ENCODE measurements at places on chromosomes 11 and 22.

DNA sequence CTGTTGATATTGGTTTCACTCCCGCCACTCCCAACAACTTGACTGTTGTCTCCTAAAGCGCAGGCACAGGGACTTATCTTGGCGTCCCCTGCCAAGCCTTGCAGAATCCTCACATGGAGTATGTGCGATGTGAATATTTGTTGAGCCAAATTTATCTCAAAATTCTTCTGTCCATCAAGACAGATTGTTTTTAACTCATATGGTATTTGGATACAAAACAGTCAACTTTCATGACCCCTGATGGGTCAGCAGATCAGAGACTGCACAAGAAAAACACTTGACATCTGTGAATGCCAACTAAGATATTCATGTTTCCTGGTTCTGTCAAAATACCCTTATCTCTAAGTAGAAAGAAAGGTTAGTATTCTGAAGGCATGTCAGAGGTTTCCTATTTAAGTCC lies 221.7 kb upstream of the BLID start:
- no peaks in the 10 kb centered on the region for H3K36me3 ChIP-seq
- no peak overlapping the region for H3K27ac ChIP-seq
- H3K27me3 ChIP-seq: no peaks in the 10 kb centered on the region
- H3K4me3 ChIP-seq: no peak overlapping the region
- H3K4me1 ChIP-seq: no peaks in the 10 kb centered on the region
- DNase-seq: no peak

GRCh38 chr11:106789406-106789805 lies 228.9 kb downstream of the GUCY1A2 start:
- H3K4me1 ChIP-seq: no peaks in the 10 kb centered on the region
- no peak overlapping the region for H3K27ac ChIP-seq
- no peaks in the 10 kb centered on the region for H3K36me3 ChIP-seq
- no peak overlapping the region for H3K4me3 ChIP-seq
- no peak for DNase-seq

GRCh38 chr11:135073870-135074269 lies 661.8 kb upstream of the B3GAT1 start:
- H3K36me3 ChIP-seq: no peaks in the 10 kb centered on the region
- DNase-seq: no peak
- no peaks in the 10 kb centered on the region for H3K4me1 ChIP-seq
- no peaks in the 10 kb centered on the region for H3K27me3 ChIP-seq

DNA sequence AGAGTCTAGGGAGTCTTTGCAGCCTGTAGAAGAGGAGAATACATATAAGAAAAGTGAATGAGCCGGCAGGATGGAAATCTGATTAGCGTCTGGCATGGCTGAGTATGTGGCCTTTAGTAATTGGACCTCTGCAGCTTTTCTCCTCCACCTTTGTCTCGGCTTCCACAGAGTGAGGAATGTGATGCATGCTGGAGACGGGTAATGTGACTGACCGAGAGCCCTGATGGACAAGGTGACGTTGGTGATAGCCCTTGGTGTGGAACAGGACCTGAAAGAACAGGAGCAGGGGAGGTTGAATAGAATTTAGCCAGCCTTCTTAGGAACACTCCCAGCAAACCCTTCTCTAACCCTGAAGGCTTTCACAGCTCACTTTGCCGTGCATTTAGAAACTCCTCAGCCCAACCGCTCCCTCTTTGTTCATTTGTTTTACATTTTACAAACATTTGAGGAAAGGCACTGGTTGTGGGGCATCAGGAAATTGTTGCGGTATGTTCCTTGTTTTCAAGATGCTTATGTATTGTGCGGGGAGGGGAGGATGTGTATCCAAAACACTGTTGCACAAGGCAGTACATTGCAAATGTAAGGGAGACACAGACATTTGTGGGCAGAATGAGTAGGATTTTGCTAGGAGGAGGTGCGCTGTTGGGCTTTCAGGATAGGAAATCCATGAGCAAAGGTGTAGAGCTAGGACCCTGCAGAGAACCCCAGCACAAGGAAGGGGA lies 6.9 kb downstream of the GTPBP1 start:
- H3K4me3 ChIP-seq: no peak overlapping the region
- peaks cover 69% of the 10 kb centered on the region for H3K4me1 ChIP-seq
- H3K36me3 ChIP-seq: peaks cover 75% of the 10 kb centered on the region
- no peaks in the 10 kb centered on the region for H3K27me3 ChIP-seq
- H3K27ac ChIP-seq: no peak overlapping the region

- H3K4me3 ChIP-seq: no peak overlapping the region
- no peaks in the 10 kb centered on the region for H3K27me3 ChIP-seq
- H3K36me3 ChIP-seq: peaks cover 14% of the 10 kb centered on the region
- no peaks in the 10 kb centered on the region for H3K4me1 ChIP-seq
- H3K27ac ChIP-seq: no peak overlapping the region
- no peak for DNase-seq
Measured at GRCh38 chr11:63760487-63761079, 8.0 kb downstream of the ZFTA start.

- no peaks in the 10 kb centered on the region for H3K27me3 ChIP-seq
- peaks cover 26% of the 10 kb centered on the region for H3K36me3 ChIP-seq
- no peak overlapping the region for H3K27ac ChIP-seq
- no peak for DNase-seq
- peaks cover 3% of the 10 kb centered on the region for H3K4me1 ChIP-seq
Measured at GRCh38 chr11:87076260-87076783, 38.6 kb downstream of the TMEM135 start.

DNA sequence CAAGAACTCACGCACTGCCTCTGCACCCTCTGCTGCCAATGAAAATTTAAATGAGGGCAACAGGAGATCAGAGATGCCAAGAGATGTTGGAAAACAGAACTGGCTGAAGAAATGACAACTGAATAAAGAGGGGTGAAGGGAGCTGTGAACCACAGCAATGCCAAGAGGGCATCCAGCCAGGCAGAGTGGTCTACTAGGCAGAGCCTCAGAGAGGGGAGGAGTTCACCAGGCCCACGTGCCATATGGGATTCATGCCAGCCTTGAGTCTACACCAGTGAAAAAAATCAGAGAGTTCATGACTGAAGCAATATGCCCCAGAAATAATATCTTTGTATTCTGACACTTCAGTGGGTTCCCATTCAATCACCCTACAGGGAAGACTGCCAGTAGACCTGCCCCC lies 4.4 kb downstream of the APOL2 start:
- H3K27ac ChIP-seq: no peak overlapping the region
- peaks cover 61% of the 10 kb centered on the region for H3K4me1 ChIP-seq
- peaks cover 74% of the 10 kb centered on the region for H3K36me3 ChIP-seq
- no peak overlapping the region for H3K4me3 ChIP-seq

DNA sequence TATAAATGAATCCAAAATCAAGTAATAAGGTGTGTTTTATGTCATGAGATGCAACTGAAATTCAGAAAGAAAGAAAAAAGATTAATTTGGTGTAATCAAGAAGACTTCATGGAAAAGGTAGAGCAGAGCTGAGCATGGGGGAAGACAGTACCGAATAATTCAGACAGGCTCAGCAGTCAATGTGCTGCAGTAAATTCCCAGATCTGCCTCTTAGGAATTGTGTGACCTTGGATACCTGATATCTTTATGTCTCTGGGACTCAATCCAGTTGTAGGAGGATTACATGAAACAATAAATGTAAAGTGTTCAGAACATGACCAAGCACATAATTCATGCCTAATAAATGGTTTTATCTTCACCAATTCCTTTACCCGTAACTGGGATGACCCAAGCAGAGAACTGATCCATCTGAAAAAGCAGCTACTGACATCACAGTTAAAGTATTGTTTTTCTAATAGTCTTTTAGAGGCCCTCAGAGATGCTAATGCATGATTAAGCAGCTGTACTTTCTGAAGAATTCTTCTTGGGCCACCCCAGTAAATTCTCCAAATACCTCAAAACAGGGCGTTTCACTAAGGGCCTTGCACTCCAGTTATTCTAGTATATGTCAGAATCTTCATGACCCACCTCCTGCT lies 7.8 kb downstream of the MS4A12 start:
- no peak for DNase-seq
- H3K27me3 ChIP-seq: no peaks in the 10 kb centered on the region
- no peaks in the 10 kb centered on the region for H3K36me3 ChIP-seq
- no peak overlapping the region for H3K4me3 ChIP-seq
- H3K4me1 ChIP-seq: peaks cover 49% of the 10 kb centered on the region
- H3K27ac ChIP-seq: no peak overlapping the region

- no peaks in the 10 kb centered on the region for H3K27me3 ChIP-seq
- no peak overlapping the region for H3K4me3 ChIP-seq
- no peaks in the 10 kb centered on the region for H3K36me3 ChIP-seq
- H3K4me1 ChIP-seq: no peaks in the 10 kb centered on the region
- no peak for DNase-seq
Measured at GRCh38 chr11:84384731-84385130, 1098.6 kb upstream of the CCDC90B start.

- peaks cover 2% of the 10 kb centered on the region for H3K36me3 ChIP-seq
- no peak overlapping the region for H3K27ac ChIP-seq
- H3K4me3 ChIP-seq: no peak overlapping the region
- peaks cover 15% of the 10 kb centered on the region for H3K27me3 ChIP-seq
- H3K4me1 ChIP-seq: peaks cover 19% of the 10 kb centered on the region
- DNase-seq: no peak
Measured at GRCh38 chr11:44729713-44730112, 3.0 kb downstream of the TSPAN18 start.

DNA sequence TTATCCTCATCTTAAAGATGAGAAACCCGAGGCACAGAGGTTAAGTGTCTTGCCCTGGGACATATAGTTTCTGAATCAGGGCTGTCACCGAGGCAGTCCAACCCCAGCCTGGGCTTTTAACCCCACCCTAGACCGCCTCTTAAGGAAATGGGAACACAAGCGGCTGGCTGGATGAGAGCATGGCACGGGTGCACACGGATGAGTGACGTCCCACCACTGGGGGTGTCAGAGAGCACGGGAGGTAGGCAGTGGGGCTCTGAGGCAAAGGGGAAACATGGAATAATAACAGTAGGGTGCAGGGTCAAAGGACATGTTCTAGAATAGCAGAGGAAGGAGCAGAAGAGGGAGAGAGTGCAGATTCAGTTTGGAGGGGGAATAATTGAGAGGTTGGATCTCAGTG lies 22.3 kb downstream of the PPFIBP2 start:
- H3K27me3 ChIP-seq: no peaks in the 10 kb centered on the region
- no peak overlapping the region for H3K4me3 ChIP-seq
- peaks cover 67% of the 10 kb centered on the region for H3K4me1 ChIP-seq
- DNase-seq: no peak
- H3K27ac ChIP-seq: no peak overlapping the region

DNA sequence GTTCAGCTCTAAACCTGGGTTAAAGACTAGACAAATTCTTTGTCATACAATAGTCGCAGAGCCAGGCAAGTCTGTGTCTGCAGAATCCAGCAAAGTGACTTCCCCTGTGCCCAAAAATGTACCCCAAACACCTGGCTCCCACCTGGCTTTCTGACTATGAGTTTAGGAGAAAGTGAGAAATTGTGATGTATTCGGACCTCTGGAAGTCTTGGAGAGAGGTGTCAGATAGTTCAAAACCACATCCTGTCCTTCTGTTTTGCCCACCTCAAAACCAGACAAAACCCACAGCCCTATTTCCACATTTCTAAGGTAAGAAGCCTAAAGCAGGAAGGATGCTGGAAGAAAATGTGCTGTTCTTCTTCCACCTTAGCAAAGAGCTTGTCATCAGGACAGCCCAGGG lies 63.8 kb upstream of the CLMP start:
- no peaks in the 10 kb centered on the region for H3K36me3 ChIP-seq
- H3K27me3 ChIP-seq: peaks cover 8% of the 10 kb centered on the region

GRCh38 chr11:8937159-8937558 lies 4.4 kb upstream of the C11orf16 start:
- peaks cover 4% of the 10 kb centered on the region for H3K4me1 ChIP-seq
- H3K36me3 ChIP-seq: no peaks in the 10 kb centered on the region
- H3K4me3 ChIP-seq: no peak overlapping the region
- H3K27me3 ChIP-seq: peaks cover 12% of the 10 kb centered on the region
- DNase-seq: no peak
